ENCODE measurements at places on chromosomes 12 and 14. TPM values are rescaled to one million over a fixed set of nuclear protein-coding genes. Genes with fewer than 3 reads are reported as not detected.

- DNase-seq, result no peak
These were observed 107.9 kb downstream of the PLCZ1 start for GRCh38 chr12:18629916-18630315.

DNA sequence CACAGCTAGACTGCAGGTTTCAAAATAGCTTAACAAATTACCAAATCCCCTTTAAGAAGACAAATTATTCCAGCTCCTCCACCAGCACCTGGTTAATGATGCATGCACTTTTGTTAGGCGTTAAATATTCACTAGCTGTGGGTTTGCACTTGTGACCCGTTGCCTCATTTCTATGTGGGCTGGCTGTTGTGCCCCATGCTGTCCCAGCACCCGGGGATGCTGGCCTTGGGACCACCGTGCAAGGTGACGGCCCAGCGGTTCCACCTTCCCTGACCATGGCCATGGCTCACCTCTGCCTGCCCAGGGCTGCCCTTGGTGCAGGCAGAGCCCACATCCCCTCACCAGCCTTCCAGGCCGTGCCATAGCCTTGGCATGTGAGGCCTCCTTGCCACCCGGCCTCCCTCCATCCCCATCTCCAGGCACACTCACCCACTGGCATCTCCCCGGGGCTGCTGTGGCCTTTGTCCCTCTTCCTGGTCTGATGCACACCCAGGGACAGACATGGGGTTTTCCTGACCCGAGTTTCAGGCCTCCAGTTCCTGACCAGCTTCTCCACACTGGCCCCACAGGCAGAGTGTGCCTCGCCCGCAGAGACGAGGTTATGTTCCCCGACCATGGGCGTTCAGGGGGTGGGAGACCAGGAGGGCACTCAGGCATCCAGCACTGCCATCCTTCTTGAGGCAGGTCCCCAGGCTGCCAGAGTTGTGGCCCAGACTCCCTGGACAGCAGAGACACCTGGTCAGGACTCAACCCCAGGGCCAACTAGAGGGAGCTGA lies 20.3 kb upstream of the C14orf180 start:
- no peak for DNase-seq

DNA sequence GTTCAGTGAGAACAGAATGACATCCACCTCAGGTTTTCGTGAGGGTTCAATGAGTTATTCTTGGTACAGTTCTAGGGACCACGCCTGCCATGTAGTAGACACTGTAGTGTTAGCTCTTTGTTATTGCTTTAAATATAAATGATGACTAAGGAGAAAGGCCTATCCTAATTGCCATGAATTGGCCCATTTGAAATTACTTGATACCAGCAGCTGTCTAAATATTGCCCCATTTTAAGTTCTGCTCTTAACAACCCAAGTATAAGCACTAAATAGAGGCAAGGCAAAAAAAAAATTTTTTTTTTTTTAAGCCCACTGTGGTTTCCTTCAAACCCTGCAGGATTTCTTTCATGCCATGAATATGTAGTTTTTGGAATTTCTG lies 84.5 kb downstream of the BORCS5 start:
- DNase-seq, result no peak

The RPL10L gene
- total RNA-seq, result not detected

The SCNN1A gene
- total RNA-seq, result 38.0 TPM

DNA sequence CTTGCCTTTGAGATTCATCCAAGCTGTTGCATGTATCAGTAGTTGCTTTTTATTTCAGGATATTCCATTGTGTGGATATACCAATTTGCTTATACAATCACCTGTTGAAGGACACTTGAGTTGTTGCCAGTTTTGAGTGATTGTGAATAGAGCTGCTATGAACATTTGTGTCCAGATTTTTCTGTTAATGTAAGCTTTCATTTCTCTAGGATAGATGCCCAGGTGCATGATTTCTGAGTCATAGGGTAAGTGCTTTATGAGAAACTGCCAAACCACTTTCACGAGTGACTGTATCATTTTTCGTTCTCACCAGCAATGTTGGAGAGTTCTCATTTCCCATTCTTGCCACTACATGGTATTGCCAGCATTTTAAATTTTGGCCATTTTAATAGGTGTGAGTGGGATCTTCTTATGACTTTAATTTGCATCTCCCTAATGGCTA lies 434.6 kb upstream of the RGS6 start:
- no peak for DNase-seq

The B4GALNT3 gene
- 29.0 TPM for total RNA-seq

DNA sequence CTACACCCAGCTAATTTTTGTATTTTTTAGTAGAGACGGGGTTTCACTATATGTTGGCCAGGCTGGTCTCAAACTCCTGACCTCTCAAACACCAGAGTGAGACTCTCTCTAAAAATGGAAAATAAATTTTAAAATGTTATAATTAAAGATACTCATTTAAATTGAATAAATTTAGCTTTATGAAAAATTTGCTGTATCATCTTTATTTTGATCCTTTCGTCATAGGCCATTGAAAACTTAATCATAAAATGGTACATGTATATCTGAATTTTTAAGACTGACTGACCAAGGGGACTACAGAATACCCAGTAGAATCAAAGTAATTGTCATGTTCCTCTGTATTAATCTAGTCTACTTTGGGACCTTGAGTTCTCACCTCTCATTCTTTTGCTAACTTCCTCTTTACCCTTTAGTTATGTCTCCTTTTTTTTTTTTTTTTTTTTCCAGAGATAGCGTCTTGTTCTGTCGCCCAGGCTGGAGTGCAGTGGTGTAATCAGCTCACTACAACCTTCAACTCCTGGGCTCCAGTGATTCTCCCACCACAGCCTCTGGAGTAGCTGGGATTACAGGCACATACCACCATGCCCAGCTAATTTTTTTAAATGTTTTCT lies 9.5 kb downstream of the RAB5B start:
- no peak for DNase-seq

GRCh38 chr14:95507174-95507573 lies 9.3 kb downstream of the SYNE3 start:
- peak; percentile 76 for DNase-seq

DNA sequence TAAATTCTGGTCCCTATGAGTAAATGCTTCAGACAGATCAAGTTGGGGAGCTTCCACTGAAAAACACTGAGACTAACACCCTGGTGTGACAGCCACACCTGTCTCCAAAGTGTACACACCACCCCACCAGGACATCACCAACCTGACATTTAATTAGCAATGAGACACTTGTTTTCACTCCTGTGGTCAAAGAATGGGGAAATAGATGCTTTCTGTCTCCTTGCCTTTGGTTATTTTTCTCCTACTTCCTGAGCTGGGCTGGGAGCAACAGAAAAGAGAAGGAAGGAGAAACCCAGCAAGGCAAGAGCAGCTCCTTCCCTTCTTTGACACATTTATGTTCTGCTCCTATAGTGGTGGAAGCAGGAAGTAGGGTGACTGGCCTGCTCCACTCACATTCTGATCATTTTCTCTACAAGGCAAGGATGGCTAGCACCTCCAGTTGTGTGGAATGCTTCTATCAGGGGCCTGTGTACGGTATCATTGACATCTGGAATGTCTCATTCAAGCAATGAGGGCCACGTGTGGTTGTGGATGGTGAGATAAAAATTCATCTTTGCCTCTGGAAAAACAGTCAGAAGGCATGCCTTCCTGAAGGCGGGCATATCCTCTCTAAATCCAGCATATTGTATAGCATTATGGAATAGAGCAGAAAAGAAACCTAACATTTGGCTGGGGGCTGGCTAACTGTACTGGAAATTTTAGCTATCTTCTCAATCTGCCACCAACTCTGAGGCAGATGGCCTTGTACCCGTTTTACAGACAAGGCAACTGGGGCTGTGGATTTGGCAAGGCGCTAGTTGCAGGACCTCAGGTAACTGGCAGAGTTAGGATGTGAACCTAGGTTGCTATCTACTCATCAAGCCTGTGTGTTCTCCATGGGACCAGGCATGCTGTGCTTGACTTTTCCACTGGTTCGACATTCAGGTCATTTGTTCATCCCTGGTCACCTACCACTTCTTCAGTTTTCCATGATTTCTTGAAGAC lies 24.8 kb upstream of the LGALS3 start:
- no peak for DNase-seq

DNA sequence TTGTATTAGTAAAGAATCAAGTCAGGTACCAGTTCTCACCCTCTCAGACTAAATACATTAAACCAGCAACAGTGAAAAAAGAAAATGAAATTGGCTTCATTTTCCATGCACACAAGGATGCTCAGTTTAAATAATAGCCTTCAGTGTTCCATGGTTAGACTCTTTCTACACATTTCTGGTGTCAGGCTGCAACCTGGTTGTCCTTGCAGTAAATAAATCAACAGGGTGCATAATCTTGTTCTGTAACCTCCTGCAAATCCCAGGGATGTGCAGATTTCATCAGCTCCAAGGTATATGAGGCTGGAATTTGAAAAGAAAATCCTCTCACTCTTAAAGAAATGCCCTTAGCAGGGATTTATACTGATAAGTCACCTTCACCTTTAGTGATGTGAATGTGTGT lies 46.7 kb upstream of the BTG1 start:
- no peak for DNase-seq

GRCh38 chr12:79055926-79056674 lies 191.5 kb downstream of the SYT1 start:
- no peak for DNase-seq

The COX8C gene
- total RNA-seq, result not detected

The IFNG-AS1 gene
- total RNA-seq, result not detected

The NIN gene
- total RNA-seq, result 20.7 TPM

The LMO3 gene
- 21.8 TPM for total RNA-seq

GRCh38 chr12:121799156-121799841 lies 4.5 kb upstream of the SETD1B start:
- DNase-seq, result peak; percentile 87

DNA sequence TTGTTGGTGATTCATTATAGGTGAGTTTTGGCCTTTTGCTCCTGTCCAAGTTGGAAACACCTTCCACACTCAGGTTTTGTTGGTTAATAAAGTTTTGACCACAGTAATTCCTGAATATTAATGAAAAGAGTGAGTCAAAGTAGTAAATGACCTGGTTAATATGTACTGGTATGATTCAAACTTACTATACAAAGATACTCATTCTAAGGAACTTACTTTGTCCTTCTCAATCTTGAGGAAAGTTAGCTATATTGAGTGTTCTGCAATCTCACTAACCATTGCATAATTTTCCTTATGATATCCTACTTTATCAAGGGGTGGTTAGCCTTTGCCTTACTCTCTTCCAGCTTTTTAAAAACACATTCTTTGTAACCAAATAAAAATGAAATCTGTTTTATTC lies 20.9 kb upstream of the HECTD1 start:
- DNase-seq, result no peak

- no peak for DNase-seq
These were observed 87.1 kb downstream of the TMEM260 start for GRCh38 chr14:56666716-56667115.

- no peak for DNase-seq
These were observed 142.5 kb downstream of the MSRB3 start for GRCh38 chr12:65420941-65421340.

DNA sequence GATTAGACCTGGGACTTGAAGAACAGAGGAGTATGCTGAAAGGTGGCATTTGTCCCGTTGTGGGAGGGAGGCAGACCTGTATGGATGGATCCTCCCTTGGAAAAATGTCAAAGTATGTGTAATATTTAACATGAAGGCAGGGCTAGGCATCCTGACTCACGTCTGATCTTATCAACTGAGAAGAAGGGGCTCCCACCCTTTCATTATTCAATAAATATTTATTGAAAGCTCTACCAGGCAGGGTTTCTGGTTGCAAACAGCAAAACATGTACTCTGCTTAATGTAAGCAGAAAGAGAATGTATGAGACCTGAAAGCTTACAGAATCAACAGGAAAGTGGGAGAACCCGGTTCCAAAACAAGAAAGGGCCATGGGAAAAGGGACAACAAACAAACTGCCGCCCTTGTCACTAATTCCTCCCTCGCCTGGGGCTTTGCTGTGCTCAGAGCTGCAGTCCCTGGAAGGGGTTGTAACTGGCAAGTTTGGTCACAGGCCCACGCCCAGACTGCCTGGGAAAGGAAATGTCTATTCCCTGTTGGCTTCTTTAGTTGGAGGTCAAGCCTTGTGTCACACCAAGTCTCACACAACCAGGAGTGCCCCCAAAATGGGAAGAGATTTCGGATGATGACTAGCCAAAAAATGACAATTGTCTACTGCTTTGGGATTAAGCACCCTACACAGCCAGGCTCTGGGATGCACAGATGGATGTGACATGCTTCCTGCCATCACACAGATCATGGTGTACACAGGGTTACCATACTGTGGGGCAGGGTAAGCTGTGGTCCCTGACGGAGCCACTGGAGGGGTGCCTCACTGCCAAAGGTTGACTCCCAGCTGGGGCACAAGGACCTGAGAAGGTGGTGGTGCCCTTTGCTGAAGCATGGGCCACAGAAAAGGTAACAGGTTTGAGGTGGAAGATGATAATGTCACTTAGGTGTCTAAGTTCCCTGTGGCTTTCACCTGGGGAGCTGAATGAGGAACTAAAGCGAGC lies 36.8 kb downstream of the RAB35 start:
- DNase-seq, result no peak

The EML5 gene
- 5.6 TPM for total RNA-seq

DNA sequence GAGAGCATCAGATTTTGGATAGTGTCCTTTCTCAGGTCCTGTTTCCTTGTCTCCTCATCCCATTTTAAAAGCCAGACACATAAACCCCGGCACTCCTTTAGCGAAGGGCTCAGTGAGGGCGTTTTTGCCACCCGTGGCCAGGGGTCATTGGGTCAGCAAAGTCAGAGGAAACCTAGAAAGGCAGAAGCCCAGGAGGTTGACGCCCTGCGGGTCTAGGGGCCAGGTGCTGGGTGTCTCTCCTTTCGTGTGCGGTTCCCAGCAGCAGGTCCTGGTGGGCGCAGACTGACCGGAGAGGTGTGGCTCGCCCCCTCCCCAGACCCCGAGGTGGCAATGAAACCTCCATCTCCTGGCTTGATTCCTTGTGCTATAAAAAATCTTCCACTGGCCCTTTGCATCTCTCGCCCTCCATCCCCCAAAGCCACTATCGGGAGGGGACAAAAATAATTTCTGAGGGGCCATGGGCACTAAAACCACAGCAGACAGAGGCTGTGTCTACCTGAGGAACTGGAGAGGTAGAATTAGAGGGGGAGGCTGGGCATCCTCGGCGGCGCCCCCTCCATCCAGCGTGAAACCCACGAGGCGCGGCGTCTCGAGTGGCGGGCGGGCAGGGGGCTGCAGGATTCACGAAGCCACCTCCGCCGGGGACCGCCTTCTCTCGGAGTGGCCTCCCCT lies 858 bp upstream of the FRMD6 start:
- DNase-seq, result peak; percentile 51
